ENCODE measurements at places on chromosomes 4 and X.
A peak's percentile ranks its signal among the peaks of the same experiment; 100 is the strongest.

DNA sequence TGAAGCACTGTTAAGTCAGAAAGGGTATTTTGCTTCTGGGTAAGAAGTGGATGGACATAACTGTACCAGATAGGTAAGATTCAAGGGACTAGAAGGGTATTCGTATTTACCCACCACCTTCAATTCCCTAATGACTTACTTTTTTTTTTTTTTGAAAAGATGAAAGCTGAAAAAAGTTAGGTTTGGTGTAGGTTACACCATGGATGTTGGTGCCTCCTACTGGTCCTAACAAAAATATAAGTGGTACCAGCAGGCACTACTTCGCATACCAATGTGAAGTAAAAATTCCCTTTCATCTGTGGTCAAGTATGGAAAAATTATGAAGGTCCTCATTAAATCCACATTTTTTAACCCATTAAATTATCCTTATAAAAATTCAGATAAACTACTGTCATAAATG is 7.2 kb downstream of the ANKRD17 start:
- no peak for DNase-seq

DNA sequence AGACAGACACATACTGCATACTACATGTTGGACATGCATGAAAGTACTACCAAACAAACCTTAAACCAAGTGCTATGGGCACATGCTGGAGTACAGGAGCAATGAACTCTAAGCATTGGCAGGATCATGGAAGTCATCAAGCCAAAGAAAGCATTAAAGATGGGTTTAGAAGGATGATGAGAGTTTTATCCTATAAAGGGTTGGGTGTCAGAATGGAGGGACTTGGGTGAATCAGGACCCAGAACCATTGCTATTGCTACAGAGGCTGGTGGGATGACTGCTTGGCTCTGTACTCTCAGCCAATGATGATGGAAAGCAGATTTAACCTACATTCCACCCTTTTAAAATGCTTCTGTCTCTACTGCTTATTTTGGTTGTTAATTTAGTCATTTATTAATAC is 233.9 kb upstream of the EDA2R start:
- no peak for DNase-seq

DNA sequence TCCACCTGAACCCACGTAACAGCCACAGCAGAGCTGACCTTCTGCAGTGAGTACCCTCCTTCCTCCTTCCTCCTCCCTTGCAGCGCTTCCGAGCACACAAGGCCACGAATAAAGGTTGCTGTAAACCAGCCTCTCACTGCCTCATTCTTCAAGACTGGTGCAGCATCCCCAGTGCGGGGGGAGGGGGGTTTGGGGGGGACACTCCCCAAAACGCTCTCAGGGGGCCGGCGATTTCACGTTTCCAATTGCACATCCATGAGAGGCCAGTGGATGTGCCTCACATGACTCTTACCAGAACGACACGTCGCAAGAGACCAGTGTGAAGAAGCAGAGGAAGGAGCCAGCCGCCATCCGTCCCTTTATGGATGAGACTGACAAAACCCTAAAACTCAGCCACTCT is 5.2 kb downstream of the DHRSX start:
- DNase-seq, result no peak

DNA sequence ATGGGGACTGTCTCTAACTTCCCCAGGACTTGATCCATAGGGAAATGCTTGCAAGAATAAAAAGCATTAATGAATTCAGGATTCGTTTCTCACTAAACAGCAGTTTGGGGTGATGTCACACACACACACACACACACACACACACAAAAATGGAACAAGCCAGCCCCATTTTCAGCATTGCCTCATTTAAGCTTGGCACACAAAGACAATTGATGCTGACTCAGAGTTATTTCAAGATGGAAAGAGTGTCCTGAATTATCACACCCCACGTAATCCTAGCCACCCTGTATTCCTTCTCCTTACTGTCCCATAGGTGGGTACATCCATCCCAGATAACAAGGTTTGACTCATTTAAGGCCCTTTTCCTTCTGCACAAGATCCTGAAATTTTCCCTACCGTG is 345.1 kb upstream of the HS3ST1 start:
- no peak for DNase-seq

DNA sequence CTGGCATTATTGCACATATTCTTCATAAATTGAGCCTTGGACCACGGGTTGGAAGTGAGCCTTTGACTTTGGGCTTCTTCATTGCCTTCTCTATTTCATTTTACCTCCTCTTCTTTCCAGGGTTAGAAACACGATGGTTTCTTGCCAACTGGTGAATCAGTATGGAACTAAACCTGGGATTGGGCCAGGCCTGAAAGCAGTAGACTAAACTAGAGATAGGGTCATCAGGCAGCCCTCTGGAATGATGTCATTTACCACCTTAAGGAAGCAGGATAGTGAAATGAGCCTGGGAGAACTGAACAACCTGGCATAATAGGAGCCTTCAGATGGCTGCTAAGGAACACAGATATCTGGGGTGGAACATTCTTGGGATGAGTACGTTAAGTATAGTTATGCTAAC is 67.5 kb upstream of the ATP8A1 start:
- no peak for DNase-seq

DNA sequence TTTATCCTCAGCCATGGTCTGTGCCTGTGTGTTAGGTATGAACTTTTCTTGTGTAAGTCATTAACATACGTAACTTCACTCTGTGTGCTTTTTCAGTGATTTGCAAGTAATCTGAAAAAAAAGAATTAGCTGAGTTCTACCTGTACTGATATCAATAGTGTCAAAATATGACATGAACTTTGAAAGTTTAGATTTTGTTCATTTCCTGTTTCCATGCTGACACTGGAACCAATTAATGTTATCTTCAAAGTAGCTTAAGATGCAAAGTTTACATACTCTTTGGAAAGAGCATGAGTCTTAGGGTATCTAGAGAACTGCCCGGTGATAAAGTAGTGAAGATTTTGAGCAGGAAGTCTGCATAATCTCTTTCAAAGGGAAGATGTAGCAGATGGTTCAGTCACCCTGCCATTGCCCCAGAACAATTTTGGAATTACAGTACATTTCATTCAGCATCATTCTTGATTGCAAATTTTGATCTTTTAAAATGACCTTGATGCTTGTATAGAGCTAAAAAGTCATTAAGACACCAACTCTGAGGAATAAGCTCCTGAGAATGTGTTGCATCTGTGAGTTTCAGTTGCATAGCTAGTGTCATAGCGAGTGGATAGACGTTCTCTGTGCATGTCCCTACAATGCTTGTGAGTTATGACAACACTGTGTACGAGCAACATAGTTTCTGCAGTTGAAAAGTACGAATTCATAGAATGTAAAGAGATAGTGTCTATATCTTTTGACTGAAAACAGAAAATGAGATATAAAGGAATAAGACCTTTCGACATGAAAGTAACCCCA is 130.5 kb downstream of the PTTG2 start:
- DNase-seq, result no peak

- DNase-seq, result no peak
Measured at GRCh38 chrX:15719324-15719968, 18.6 kb upstream of the CA5B start.

GRCh38 chr4:153383131-153383530 is 38.6 kb downstream of the MND1 start:
- no peak for DNase-seq

DNA sequence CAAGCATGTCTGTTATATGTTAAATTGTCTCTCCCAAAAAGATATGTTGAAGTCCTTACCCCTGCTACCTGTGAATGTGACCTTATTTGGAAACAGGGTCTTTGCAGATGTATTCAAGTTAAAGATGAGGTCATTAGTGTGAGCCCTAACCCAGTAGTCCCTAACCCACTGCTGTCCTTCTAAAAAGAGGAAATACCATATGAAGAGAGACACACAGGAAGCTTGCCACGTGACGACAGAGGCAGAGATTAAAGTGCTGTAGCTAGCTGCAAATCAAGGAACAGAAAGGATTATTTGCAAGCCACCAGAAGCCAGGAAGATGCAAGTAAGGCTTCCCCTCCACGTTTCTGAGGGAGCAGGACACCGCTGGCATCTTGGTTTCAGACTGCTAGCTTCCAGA is 150.1 kb downstream of the HNRNPD start:
- DNase-seq, result no peak

DNA sequence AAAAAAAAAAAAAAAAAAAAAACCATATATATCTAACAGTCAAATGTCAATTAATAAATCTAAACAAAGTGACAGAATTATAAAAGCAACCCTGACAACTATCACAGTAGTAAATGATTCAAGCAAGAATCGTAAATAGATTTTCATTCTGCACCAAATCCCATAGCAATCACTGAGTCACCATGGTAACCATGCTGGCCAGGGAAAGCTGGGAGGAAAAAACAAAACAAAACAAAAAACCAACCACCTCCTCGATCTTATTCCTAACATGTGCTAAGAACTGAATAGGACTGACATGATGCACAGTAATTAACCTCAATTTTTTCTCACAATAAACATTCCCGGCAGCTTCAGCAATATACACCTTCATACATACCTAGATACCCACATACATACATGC is 30.6 kb upstream of the RAB40A start:
- DNase-seq, result peak; percentile 63

- no peak for DNase-seq
Measured at GRCh38 chrX:102548231-102548630, 31.7 kb upstream of the TMSB15A start.

DNA sequence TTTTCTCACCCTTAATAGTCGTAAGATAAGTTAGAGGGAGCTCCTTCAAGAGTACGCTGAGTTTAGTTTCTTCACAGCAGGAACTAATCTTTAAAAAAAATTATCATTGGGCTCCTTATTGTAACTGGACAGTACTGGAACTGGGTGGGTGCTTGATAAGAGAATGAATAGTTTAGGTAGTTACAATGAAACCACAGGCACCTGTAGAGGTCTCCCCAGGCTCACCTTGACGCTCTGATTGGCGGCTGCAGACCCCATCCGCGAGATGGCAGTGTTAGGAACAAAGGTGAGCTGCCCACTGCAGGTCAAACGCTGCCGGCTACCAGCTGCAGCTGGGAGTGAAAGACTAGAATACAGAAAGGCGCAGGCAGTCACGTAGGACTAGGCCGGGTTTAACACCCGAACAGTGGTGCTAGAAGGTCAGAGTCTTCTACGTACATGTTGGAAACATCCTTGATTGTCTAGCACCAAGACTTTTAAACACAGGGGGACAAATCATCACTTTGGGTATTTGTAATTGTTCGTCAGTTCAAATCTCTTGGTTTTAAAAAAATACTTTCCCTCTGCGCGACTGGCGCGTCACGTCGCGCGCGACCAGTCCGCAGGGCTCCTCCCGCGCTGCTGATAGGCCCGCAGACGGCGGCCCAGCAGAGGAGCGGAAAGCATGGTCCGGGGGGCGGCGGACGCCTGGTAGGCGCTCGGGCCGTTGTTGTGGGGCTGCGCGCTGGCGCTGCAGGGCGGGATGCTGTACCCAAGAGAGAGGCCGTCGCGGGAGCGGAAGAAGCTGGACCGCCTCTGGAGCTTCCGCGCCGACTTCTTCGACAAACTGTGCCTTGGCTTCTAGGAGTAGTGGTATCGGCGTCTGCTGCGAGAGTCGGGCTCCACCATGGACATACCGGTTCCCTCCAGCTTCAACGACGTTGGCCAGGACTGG is 45.6 kb downstream of the SMARCA5 start:
- DNase-seq, result no peak

DNA sequence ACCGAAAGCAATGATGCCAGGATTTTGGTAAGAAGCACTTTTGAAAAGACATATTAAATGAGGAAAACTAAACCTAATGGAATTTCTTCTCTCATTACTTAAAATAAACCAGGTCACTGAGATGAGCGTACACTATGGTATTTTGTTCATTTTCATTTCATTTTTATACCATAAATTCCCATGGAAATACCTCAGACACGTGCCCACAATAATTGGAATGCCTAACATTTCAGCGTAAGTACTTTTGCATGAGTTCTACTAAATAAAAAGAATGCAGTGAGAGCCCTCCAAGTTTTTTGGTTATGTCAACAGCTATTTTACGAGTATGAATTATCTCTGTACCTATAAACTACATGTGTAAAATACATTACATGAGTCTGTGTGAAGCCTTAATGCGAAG is 3.2 kb downstream of the CAMK2D start:
- peak; percentile 42 for DNase-seq

GRCh38 chr4:52312722-52313121 is 261.6 kb downstream of the SPATA18 start:
- DNase-seq, result no peak

DNA sequence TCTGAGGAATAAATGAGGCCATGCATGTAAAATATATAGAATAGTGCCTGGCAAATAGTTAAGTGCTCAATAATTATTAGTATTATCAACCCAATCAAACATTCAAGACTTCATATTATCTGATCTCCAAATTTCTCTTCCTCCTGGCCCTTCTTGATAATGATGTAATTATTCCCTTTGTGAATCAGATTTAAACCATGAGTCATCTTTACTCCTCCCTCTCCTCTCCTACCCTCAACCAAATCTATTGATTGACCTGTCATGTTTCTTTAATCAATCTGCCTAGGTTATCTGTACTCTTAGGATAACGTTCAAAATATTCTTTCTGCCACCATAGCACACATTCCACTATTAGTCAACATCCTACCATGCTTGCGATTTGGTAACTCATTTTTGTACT is 129.8 kb upstream of the NAP1L5 start:
- DNase-seq, result no peak

DNA sequence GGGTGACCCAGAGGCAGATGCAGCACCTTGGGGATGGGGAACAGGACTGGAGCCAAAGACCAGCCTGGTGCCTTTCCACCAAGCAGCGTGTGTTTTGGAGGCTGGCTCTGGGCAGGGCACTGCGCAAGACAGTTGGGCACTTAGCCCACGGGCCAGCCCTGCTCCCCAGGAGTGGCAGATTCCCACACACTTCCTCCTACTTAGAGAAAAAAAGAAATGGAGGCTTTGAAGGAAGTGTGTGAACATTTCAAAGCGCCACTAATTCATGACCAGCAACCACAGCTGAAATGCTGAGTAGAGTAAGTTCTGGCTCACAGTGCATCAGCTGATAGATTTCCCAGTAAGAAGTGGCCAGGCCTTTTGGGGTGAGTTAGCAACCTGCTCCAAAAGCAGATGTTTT is 54.9 kb upstream of the LGI2 start:
- DNase-seq, result no peak

- DNase-seq, result peak; percentile 69
Measured at GRCh38 chrX:135295238-135295943, 13.9 kb upstream of the ETDC start.

DNA sequence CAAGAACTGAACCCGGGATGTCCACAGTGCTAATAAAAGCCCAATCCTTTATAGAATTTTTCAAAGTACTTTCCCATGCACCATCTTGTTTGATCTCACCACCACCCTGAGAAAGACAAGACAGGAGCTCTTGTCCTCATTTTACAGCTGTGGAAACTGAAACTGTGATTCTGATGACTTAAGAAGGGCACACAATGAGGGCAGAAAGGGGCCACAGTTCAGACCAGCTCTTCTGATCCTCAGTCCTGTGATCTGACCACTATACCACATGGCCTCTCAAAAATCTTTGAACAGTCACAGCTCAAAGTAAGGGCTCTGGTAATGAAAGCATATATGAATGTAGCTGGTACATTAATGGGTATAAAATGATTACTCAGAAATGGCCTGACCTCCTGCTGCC is 127.3 kb upstream of the CPEB2 start:
- DNase-seq, result no peak

GRCh38 chr4:122814426-122814825 is 12.2 kb upstream of the FGF2 start:
- DNase-seq, result no peak

GRCh38 chr4:56317749-56318148 is 69.5 kb downstream of the AASDH start:
- DNase-seq, result no peak
